ENCODE measurements at places on chromosomes 2 and 18.

DNA sequence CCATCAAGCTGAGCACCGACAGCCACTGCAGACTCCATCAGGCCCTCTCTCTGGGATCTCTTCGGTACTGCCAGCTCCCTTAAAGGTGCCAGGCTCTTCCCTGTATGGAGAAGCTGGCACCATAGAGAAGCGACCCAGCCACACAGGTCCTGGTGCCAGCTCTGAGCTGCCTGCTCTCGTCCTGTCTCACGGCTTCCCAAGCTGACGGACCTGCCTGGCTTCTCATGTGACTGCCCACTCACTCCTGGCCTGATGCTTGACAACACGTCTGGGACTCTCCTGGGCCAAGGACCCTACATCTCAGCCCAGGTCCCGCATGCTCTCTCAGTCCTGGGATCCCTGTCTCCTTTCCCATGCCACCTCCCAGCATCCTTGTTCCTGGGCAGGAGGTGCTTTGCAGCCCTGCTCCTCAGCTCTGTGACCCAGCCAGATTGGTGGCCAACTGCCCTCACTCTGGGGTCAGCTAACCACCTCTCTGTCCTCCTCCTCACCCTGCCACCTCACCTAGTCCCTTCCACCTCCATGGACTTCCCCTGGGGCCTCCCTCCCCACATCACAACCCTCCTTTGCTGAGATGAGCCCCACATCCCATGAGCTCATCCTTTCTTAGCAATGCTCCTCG lies 12.5 kb upstream of the ATOH8 start:
- DNase-seq = no peak

DNA sequence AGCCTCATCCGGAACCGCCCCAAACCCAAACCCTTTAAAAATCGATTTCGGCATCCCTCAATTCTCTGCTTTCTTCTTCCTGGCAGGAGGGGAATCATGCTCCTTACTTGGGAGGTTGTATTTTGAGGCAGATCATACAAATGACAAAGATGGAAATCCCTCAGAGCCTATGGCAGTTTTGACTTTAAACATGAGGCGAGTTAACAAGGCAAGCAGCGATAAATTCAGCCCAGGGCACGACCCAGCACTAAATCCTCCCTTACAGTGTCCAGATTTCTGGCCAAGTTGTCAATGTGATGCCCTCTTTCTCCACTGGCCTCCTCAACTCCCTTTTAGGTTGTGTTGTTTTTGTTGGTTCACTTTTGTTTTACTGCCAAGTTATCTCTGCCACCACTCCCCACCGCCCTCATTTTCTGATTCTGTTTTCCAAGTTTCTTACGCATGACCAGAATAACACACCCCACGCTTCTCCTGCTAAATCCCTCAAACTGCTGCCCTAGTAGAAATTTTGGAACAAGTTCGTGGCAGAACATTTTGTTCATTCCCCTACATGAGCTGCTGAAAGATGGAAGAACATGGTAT lies 68.3 kb downstream of the CTAGE1 start:
- DNase-seq = no peak

- DNase-seq = peak; percentile 88
These were observed 48.8 kb downstream of the ADNP2 start for GRCh38 chr18:80157708-80158343.

- no peak for DNase-seq
These were observed 1043.3 kb upstream of the PIK3C3 start for GRCh38 chr18:40911582-40912254.

- DNase-seq = no peak
These were observed 150.4 kb downstream of the PTH2R start for GRCh38 chr2:208556983-208557484.

- DNase-seq = no peak
These were observed 616.7 kb upstream of the REG3G start for GRCh38 chr2:78408795-78409118.

GRCh38 chr18:10088734-10089133 lies 174.9 kb downstream of the VAPA start:
- no peak for DNase-seq

GRCh38 chr2:36449943-36450392 lies 94.4 kb downstream of the CRIM1 start:
- DNase-seq = no peak

DNA sequence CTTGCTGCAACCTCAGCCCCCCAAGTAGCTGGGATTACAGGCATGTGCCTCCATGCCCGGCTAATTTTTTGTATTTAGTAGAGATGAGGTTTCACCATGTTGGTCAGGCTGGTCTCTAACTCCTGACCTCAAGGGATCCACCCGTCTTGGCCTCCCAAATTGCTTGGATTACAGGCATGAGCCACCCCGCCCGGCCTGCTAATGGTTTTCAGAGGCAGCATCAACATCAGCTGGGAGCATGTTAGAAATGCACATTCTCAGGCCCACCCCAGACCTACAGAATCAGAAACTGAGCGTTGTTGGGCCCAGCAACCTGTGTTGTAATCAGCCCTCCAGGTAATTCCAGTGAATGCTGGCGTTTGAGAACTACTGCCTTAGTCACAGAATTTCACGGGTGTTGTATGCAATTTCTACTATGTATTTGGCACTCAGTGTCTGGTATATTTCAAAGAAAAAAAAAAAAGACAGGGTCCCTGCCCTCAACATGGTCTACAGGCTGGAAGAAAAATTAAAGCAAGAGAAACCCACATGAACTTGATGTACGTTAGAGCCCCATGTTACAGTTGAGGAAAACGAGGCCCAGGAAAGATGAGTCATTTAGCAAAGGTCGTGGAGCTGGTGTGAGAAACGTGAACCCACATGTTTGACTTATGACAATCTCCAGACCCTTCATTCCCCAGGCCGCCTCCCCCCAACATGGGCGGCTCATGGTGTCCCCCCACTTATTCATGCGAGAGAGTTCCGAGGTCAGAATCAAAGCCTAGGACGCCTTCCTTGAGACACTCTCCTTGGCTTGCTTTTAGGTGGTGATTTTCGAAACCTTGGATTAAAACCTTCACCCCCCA lies 35.3 kb downstream of the SH3BP4 start:
- DNase-seq = no peak

DNA sequence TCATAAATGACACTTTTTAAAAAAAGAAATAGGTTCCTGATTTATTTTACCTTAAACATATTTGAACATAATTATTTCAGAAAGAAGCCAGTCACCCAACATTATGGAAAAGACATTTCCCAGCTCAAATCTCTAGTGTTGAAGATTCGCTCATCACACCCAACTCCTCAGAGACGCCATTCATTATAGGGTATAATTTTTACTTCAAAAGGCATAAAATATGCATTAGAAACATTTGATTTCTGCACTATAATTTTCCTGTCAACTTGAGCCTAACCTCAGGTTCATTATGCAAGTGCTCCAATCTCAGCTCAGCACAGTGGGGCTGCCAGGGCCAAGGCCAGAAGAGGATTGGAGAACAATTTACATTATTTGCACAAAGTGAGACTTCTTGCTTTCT lies 58.8 kb upstream of the TTN start:
- DNase-seq = no peak

GRCh38 chr2:128591861-128592822 lies 273.5 kb upstream of the HS6ST1 start:
- DNase-seq = no peak

DNA sequence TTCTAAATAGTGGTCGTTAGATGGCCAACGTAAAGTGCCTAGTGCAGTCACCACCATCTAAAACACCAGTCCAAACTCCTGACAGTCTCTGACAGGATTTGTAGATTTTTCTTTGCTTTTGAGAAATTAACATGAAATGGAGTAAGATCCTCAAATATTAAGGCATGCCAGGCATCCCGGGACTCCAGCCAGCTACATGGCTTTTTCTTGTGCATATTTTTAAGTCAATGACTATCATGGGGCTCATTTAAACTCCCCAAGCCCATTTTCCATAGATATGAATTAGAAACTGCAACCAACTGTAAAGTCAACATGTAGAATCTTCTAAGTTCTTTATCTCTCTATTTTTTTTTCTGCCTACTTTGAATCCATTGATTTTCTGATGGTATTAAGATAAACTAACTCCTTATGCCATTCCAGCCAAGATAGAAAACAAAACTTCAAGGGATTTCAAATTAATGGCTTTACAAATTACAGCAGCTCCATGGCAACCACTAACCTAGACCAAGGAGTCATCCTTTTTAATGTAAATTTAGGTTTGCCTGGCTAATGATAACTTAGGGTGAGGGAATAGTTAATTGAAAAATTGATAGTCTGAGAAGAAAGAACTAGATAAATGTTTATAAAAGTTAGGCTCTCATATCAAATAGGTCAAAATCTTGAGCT lies 764.1 kb upstream of the NXPH2 start:
- DNase-seq = no peak

GRCh38 chr2:1736045-1736444 lies 8.3 kb downstream of the PXDN start:
- DNase-seq = no peak

DNA sequence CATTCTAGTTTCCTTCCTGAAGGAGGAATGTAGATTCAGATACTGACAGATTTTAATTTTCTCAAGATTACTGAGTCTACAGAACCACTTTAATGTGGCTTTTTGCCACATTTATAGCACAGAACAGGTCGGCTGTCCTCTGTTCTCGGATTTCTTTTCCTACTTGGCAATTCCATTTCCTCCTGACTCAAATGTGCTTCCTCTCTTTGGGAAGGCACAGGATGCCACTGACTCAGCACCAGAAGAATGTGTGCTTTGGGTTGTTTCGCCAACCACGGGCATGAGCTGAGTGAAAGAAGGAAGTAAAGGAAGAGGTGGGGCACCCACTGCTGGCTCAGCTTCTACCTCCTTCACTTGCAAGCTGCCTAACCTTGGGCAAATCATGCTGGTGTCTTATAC lies 970.6 kb upstream of the ACVR2A start:
- no peak for DNase-seq

GRCh38 chr18:77896586-77897252 lies 647.1 kb downstream of the GALR1 start:
- no peak for DNase-seq

DNA sequence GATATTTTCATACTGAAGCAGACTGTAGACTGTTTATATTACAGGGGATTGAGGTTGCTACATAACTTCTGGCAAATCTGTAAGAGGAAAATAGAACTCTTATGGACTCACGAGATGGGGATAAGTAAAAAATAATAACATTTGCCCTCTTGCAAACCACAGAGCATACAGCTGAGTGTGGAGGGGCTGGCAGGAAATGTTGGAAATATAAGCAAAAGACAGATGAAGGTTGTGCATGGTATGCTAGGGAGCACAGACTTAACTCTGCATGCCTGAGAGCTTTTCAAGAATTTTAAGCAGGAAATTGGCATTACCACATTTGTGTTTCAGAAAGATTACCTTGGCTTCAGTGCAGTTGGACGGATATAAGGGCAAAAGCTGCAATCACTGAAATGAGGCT lies 411.1 kb downstream of the RAD51AP2 start:
- DNase-seq = no peak
